ENCODE measurements at places on chromosomes 5 and 9.

DNA sequence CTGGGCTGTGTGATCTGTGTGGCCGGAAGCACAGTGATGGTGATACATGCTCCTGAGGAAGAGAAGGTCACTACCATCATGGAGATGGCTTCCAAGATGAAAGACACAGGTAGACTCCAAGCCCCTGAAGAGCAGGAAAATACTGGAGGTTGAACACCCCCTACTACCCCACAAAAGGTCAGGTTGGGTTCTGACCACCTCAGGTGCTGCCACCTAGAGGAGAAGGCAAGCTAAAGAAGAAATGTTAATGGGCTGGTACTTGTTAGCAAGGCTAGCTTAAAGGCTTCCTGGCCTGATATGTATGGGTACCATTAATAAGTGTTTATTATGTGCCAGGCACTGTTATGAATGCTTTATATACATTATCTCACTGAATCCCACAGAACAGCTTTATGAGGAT lies 11.7 kb downstream of the NIPAL4 start:
- DNase-seq: no peak

DNA sequence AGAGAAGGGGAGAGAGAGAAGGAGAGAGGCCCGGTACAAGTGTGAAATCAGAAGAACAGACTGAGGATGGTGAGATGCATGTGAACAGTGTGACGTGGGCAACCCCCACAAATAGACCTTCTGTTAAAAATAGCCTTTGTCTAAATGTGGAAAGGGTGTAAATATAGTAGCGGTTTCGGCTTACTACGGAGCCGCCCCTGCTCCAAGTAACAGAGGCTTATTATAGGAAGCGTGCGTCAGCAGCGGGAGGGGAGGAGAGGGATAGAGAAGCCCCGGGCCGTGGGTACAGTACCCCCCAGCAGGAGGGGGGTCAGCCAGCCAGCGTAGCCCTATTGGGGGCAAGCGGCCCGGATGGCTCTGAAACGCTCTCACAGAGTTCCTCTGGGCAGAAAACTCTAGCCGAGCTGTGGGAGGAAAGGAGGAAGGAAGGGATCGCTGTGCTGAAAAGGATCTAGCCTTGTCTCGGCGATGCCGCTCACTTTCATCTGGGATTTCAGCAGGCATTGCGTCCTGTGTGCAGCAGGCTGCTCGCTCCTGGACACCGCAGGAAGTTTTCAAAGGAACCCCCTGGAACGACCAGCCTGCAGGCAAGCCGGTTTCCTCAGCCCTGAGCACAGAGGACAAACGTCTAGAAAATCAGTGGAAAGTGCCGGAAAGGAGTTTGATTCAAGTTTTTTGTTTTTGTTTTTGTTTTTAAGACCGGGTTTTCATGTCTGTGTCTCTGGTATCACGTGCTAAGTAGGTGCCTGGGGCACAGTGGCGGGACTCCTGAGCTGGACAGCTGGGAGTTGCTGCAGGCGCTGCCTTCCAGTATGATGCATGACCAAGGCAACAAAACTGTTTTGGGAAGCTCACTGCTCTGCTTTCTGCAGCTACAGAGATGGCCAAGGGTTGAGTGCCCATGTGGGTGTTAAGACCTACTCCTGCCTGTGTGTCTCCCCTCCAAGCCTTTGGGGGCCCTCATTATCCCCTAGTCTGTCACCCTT lies 146.6 kb downstream of the SEC61B start:
- peak; percentile 74 for DNase-seq

DNA sequence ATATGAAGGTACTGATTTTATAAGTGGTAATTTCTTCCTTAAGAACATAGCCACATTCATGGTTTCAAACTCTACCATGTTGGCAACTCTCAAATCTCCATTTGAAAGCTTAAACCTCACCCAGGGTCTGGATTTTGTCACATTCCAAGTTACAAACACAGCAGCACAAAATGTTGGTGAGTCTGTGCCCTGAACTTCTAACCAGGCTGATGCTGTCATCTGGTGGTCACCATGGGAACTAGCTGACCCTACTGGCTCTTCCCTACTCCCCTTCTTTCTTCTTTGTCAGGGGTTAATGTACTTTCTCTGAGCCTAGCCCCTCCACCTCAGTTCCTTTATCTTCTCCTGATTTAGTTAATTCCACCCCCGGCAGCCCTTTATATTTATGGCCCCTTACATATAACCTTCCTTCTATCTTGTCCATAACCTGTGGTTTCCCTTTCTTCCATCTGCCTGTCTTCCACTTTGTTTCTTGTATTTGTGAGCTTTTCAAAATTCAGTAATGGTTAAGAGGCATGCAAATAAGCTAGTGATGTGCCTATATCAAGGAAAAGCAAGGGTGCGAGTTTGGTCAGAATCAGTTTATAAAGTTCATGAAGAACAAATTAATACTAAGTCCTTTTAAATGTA lies 35.9 kb downstream of the TGFBR1 start:
- peak; percentile 76 for DNase-seq

DNA sequence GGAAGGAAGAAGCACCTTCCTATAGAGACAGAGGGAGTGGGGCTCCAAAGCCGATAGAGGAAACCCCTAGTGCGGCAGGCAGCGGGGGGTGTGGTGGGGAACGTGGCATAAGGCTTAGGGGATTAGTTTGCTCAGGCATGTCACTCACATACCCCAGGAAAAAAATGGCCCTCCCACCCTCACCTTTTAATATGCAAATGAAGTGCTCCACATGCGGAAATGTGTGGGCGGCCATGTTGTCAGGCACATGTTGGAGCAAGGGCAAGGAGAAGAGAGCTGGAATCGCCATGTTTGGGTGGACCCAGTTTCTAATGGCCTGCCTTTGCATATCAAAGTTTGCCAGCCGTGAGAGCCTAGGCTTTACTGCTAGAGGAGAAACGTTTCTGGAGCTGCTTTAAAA lies 758.8 kb downstream of the NR2F1-AS1 start:
- DNase-seq: no peak

GRCh38 chr5:117713585-117714198 lies 1139.1 kb upstream of the SEMA6A start:
- DNase-seq: peak; percentile 36

DNA sequence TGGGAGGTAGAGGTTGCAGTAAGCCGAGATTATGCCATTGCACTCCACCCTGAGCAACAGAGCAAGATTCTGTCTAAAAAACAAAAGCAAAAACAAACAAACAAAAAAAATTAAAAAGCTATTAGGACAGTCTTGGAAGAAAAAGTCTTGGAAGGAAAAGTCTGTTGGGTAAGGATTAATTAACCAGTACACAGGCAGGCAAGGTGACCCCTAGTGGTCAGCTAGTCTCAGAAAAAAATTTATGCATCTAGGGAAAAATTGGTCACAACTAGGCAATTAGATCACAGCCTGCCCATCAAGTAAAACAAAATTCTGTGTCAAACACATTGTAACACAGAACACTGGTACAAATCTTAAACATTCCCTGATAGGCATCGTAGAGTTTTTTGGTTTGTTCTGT lies 6.7 kb upstream of the ANKRD18B start:
- DNase-seq: peak; percentile 54

DNA sequence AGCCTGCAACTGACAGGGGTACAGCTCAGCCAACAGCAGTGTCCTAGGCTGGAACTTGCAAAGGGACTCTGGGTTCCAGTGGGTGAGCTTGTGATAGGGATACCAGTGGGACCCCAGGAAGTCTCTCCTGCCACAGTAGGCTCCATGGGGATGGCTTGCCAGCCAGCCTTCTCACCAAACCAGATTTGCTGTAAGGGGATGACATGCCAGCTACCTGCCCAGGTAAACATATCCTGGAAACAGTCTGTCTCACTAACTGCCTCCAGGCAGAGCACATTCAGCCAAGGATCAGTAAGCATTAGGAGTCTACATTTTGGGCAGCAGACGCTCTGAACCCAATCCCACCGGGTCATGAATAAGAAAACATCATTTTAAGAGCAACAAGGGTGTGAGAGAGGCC lies 49.9 kb downstream of the SIL1 start:
- DNase-seq: no peak

DNA sequence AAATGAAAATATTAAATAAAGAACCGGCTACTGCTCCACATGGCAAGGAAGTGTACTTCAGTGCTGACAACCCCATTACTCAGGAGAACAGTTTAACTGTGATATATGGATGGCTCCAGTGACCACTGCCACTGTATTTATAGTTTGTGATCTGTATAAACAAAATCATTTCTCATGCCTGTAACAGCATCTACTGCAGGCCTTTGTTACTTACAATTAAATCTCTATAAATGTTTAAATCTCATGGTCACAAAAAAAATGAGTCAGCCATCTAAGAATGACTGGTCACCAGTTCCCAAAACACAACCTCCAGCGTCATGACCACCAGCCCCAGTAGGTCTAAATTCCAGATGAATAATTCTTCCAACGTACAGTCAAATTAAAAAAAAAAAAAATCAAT lies 24.6 kb downstream of the SERINC5 start:
- DNase-seq: no peak

- no peak for DNase-seq
These were observed 98.4 kb downstream of the FBXO38 start for GRCh38 chr5:148482196-148482595.

GRCh38 chr5:112529525-112529924 lies 110.4 kb upstream of the EPB41L4A start:
- no peak for DNase-seq

DNA sequence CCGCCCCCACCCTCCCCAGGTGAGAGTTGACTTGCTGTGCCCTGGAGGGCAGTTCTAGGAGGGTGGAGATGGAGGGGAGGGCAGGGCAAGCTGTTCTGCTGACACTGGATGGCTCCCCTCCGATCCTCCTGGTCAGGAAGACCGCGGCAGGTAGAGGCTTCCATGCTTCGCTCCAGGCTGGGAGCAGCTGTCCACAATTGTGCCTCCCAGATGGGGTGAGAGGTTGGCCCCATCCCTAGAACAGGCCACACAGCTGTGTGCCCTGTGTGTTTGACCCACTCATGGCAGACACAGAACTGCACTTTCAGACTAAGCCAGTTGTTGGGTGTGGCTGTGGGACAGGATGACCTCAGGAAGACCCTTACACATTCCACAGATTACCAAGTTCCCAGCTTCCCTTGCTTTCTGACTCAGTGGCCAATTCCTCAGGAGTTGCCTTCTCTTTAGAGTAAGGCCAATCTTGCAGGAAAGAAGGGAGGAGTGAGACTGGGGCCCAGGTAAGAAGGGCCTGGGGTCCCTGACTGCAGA lies 72.1 kb upstream of the HSPA9 start:
- DNase-seq: no peak

- DNase-seq: no peak
These were observed 20.4 kb downstream of the FBXO10 start for GRCh38 chr9:37555786-37556185.

DNA sequence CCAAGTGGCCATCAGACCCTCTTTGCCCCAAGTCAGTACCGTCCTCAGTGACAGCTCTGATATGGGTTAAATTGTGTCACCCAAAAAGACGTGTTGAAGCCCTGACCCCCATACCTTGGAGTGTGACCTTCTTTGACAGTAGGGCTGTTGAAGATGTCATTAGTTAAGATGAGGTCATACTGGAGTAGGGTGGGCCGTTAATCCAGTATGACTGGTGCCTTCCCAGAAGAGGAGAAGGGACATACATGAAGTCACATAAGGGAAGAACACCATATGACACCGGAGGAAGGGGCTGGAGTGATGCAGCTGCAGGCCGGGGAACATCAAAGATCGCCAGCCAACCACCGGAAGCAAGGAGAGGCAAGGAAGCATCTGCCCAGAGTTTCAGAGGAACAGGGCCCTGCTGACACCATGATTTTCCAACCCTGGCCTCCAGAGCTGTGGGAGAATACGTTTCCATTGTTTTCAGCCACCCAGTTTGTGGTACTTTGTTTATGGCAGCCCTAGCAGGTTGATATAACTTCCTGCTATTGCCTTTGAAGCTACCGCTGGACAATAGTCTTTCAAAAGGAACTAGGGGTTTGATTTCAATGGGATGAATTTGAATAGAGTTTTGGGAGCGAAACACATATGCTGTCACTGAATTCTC lies 36.4 kb upstream of the CPEB4 start:
- no peak for DNase-seq

Measured in eye (tissue), 1 donor.